ENCODE measurements at places on chromosomes 7 and 10.

GRCh38 chr7:26538689-26539088 lies 247.0 kb downstream of the SNX10 start:
- no peak for DNase-seq

GRCh38 chr7:137882806-137883205 lies 36.0 kb upstream of the DGKI start:
- no peak for DNase-seq

DNA sequence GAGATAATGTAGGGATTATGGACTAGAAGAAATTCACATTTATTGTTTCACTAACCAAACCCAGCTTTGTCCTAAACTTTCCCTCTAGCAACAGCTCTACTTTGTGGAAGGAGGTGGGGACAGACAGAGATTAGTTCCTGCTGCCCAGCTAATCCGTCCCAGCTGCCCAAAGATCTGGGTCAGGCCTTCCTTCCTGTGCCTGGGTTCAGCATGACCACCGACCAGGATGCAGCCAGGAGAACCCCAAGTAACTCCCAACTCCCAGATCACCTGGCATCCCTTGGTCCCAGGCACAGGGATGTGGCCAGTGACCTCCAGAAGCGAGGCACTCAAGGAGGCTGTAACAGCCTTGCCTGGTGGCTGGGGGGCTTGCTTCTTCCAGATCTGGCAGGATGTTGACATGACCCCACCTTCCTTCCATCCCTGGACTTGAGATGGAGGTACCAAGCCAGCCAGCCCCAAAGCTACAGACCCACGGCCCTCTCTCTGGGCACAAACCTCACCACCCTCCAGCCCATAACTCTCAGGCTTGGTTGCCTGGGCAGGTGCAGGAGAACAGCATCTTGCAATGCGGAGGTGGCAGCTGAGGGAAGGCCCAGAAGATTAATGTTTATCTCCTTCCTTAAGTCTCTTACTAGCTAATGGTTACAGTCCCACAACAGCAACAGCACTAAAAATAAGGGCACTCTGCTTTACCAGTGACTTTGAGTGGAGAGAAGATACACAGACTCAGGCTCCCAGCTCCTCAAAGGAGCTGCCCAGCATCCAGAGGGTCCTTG lies 11.1 kb downstream of the CAMK2G start:
- no peak for DNase-seq

- no peak for DNase-seq
Observed at GRCh38 chr7:134827889-134828288, 48.5 kb downstream of the CALD1 start.

- peak; percentile 44 for DNase-seq
Observed at GRCh38 chr10:100878291-100878910, 34.4 kb upstream of the SLF2 start.

DNA sequence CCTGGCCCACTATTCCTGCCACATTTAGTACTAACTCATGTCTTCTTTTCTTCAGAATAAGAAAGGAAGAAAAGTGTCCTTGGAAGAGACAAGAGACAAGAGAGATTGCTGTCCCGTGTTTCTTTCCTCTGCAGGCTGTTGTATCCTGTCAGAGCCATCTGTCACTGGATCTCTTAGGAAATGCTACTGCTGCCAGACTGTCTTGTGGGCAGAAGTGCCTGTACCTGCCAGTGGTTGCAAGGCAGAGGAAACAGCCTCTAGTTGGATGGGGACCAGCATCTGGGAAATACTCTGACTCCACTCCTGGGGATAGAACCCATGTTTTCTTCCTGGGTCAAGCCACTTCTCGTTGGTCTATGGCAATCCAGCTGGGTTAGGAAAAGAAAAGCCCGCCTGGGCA lies 16.7 kb upstream of the MAP3K8 start:
- no peak for DNase-seq

DNA sequence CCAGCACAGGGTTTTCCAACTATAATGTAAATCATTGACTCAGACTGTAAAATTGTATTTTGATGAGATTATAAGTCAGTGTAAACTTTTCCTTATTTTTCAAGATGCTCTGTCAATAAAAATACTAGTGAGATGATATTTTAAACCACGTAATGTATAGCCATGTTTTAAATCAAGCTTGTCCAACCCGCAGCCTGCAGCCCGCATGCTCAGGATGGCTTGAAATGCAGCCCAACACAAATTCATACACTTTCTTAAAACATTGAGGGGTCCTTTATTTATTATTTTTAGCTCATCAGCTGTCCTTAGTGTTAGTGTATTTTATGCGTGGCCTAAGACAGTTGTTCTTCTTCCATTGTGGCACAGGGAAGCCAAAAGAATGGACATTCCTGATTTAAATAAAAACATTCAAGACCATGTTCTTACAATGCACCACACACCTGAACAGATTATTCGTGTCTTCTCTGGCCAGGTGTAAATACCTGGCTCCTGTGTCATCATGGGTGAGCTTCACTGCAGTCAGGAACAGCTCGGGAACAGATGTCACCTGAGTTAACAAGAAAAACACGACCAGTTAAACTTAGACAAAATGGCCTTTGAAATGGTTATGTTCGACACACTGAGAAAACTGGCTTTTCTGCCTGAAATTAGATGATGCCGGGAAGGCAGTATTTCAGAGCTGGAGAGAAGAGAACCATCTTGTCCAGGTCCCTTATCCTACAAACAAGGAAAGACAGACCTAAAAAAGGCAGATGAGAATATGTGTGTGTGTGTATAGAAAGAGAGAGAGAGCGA lies 5.9 kb downstream of the PITRM1 start:
- DNase-seq = no peak

- peak; percentile 21 for DNase-seq
Observed at GRCh38 chr10:52951824-52952223, 179.2 kb upstream of the MBL2 start.

DNA sequence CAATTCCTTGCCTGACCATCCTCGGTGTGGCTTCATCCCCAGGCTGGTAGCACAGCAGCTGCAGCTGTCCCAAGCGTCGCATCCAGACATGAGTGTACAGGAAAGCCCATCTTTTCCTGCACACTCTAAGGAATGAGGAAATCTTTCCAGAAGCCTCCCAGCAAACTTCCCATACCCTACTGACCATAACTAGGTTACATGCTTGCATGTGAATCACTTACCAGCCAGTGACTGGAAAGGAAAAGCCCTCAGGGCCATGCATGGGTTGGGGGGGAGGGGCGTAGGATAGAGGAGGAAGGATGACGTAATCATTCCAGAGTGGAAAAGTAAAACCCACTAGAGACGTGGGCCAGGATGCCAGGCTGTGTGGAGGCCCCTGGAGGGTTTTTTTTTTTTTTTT lies 18.9 kb upstream of the ZNF212 start:
- no peak for DNase-seq

DNA sequence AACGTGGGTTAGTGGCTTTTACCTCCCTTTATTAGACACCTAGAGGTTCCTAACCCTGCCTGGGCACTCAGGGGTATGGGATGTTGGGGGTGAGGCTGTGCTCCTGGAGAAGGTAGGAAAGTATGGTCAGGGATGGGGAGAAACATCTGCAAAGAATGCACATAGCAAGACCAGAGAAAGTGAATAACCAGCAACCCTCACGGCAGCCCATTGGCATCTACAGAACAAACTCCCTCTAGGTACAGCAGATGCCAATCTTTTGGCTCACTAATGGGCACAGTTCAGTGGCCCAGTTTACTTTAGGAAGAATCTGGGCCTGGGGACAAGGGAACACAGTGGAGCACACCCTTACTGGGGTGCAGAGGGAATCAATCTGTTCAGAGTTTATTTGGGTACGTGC lies 143.9 kb downstream of the JAZF1 start:
- DNase-seq = peak; percentile 54

- no peak for DNase-seq
Observed at GRCh38 chr10:72027498-72027897, 60.9 kb downstream of the SPOCK2 start.

DNA sequence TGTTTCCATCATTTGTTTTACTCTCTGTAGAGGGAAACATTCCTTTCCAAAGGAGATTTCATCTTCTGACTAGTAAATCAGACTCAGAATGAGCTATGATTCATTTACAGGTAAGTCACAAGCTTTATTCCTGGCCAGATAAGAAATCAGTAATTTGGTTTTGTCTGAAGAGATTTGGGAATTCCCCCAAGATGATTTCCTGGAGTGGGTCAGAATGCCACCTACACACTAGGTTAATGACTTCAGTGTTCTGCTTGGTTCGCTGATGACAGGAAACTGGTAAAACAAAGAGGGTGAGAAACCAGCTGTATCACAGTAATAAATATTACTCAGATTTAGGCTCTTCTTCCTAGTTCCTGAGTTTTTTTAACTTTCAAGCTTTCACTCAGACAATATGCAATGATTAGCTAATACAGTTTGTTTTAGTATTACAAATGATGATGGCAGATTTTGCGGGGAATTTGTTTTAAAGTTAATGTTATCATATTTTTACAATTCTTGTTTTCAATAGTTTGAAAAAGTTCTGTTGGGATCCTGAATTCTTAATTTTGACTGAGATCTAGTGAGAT lies 8.3 kb upstream of the ASZ1 start:
- no peak for DNase-seq

- no peak for DNase-seq
Observed at GRCh38 chr10:23201837-23202236, 9.7 kb downstream of the PTF1A start.

DNA sequence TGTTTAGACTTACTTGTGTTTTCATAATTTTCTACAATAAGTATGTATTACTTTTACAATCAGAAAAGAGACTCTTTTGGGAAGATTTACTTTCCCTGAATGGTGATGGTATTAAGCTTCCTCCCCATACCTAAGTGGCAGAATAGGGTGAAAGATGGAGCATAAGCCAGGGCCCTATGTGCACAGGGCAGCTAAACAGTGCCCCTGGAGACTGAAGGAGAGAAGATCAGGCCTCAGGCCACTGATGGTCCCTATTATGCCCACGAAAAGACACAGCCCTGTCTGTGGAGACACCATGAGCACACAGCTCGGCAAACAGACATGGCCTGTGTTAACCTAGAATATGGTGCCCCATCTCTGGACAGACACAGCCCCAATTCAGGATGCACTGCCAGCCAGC lies 139.4 kb downstream of the OAT start:
- no peak for DNase-seq

GRCh38 chr10:90964781-90965465 lies 44.0 kb upstream of the ANKRD1 start:
- DNase-seq = no peak

GRCh38 chr10:99353182-99353581 lies 24.0 kb downstream of the CNNM1 start:
- no peak for DNase-seq

- DNase-seq = no peak
Observed at GRCh38 chr7:70907259-70908247, 224.4 kb upstream of the GALNT17 start.

- DNase-seq = no peak
Observed at GRCh38 chr10:112265745-112266144, 17.5 kb upstream of the TECTB start.

DNA sequence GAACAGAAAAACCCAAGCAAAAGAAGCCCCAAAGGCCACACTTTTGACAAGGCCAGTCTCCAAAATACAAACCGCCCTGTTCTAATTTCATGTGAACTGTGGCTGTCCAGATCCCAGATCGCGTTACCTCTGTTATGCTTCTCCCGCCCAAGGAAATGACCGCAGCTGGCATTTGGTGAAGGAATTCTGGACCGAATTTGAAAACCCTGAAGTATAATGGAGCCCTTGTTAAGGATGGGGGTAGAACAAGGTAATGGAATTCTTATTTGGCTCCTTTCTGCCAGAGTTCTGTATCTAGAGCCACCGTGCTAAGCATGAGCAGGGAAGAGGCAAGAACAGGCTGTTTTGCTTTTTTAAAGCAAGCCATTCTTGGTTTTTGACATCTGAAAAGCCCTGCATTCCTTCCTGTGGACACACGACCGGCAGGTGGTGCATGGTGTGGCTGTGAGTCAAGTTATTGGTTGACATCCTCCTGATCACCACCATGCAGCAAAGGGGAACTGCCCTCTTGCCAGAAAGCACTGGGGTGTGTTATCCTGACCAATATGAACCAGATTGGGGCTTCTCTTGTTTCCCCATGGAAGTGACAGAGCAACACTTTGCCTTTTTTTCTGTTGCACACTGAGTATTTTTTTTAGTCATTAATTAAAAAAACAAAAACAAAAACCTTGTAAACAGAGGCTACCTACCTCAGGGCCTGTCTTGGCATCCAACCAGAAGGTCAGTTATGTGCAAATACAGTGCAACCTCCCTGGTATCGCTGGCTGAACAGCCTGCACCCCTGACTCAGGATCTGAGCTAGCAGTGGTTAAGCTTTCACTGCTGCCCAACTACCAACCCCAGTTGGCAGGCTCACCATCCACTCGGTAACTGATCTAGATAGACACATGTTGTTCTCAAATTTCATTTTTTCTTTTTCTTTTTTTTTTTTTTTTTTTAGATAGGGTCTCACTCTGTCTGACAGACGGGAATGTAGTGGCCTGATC lies 14.2 kb downstream of the UCMA start:
- no peak for DNase-seq

- no peak for DNase-seq
Observed at GRCh38 chr7:95322854-95323253, 1.5 kb downstream of the PON1 start.

DNA sequence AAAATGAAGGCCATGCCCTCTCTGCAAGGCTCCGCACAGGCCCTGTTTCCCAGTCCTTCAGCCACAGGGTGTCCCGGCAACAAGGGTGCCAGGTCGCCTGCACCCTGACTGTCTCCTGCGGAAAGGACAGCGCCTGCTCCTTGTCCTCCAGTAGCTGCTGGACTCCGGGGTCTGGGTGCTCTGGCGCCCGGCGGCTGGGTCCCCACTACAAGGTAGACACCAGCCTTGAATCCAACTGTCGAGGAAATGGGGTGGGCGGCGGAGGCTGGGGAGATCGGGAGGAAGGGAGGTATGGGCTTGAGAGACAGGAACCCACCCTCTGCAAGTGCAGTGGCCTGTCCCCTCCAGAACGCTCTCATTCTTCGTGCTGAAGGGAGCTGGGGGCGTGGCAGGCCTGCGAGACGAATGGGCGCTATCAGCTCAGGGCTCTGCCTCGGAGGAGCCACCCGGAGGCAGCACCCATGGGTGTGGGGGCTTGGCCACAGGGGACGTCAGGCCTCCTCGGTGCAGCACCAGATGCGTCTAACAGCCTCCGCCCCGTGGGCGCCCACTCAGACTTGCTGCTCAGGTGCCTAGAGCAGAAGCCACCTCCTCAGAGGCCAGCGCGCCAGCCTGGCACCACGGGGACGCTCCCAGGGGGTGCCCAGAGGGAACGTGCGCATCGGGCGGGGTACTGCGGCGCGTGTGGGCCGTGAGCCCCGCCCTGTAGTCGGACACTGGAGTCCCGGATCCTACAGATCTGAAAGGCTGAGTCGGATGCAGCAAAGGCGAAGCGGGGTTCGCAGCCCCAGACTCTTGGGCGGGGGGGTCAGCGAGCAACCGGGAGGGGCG lies 15.6 kb downstream of the ADAM8 start:
- DNase-seq = peak; percentile 29

DNA sequence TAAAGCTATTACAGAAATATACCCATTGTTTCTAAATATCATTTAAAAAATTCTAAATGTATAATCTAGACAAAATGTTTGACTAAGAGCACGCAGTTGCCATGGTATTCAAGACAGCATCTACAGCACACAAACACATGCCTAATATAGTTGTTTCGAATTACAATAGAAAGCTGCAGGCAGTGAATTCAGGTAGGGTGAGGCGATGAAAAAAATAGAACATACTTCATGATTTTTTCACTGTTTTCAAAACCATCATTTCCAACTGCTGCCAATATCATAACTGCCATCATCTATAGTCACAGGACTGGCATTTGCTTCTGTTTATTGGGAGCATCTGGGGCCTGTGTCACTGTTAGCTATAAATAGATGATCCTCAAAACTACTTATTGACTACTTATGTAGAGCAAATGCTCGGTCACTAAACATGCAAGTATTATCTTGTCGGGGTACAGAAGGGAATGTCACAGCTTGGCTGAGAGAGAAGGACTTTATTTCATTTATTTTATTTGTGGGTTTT lies 34.4 kb upstream of the OTUD1 start:
- no peak for DNase-seq

Data from prostate gland (tissue), 2 donors.